Natural killer cell treated with Interleukin-12 subunit alpha and Interleukin-12 subunit beta and Interleukin-15 and Interleukin-18, amount 100 ng/mL, for 72 hours (primary cell): ENCODE measurements at places on chromosomes 6 and 20.

DNA sequence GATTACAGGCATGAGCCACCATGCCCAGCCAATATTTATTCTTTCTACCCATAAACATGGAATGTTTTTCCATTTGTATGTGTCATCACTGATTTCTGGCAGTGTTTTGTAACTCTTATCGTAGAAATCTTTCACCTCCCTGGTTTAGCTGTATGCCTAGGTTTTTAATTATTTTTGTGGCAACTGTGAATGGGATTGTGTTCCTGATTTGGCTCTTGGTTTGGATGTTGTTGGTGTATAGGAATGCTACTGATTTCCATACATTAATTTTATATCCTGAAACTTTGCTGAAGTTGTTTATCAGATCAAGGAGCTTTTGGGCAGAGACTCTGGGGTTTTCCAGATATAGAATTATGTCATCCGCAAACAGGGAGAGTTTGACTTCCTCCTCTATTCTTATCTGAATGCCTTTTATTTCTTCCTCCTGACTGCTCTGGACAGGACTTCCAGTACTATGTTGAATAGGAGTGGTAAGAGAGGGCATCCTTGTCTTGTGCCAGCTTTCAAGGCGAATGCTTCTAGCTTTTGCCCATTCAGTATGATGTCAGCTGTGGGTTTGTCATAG lies 198.6 kb downstream of the ZDHHC14 start:
- no peak for DNase-seq

DNA sequence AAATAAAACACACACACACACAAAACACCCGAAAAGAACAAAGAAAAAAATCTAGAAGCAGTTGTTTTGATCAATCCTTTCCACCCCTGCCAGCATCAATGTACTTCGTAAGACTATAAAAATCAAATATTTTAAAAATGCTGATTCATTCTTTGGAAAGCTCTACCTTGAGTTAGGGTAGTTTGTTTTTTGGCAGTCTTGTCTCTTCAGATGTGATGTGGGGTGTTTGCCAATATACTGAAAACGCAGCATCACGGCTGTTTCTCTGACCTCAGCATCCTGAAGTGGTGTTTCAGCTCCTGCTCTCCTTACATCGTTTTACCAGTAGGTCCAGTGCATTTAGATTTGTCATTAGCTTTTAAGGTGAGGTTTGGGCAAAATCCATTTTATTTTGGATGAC lies 526.0 kb downstream of the UTRN start:
- no peak for DNase-seq

DNA sequence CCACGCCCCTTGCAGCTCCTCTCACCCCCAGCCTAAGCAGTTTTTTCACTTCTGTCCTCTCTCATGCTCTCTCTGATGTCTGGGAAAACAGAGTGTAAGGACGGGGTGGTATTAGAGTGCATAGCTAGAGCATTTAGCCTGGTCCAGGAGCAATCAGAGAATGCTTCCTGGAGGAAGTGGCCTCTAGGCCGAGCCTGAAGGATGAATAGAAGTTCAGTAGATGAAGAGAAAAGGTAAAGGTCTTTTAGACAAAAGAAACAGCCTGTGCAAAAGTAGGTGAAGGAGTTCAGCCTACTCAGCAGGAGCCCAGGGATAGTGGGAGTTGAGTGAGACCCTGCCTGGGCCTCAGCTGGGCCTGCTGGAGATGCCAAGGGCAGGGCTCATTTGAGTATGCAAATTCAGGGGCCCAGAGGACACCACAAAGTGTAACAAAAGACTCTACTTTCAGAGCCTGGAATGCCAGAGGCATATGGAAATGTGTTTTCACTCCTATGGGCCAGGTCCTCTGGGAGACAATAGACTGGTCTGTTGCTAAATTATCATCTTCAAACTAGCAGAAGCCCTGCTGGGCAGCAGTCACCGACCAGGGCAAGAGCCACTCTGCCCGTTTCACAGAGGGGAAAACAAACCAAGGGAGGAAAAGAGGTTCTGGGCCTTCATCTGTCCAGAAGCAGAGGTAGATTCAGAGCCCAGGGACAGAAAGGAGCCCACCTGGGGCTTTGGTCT lies 19.7 kb upstream of the TM9SF4 start:
- DNase-seq: no peak

DNA sequence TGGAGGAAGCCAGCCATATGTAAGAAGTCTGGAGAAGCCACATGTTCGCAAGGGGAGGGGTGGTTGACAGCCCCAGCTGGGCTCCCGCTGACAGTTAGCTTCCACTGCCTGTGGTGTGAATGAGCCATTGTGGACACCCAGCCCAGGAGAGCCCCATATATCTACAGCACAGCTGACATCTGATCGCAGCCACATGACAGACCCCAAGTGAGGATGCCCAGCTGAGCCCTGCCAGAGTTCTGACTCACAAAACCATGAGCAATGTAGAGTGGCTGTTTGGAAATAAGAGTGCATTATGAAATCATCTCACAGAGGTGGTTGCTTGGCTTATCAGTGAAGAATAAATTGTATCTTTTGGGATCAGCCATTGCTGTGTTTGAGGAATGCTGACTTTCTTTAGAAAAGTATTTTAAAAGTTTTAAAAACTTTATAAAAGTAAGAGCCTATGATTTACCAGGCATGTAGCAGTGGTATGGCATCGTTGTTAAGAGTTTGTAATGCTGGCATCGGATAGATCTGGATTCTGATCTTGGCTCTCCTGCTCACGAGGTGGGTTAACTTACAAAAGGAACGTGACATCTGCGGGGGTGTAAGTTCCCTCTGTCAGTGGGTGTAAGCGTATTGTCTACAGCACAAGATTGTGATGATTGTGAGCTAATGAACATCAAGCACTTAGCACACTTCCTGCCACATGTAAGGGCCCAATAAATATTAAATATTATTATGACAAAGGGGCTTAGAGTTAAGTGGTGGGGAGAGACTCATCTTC lies 24.1 kb downstream of the CFAP61 start:
- no peak for DNase-seq

GRCh38 chr6:1348675-1349074 lies 36.8 kb downstream of the FOXQ1 start:
- no peak for DNase-seq

DNA sequence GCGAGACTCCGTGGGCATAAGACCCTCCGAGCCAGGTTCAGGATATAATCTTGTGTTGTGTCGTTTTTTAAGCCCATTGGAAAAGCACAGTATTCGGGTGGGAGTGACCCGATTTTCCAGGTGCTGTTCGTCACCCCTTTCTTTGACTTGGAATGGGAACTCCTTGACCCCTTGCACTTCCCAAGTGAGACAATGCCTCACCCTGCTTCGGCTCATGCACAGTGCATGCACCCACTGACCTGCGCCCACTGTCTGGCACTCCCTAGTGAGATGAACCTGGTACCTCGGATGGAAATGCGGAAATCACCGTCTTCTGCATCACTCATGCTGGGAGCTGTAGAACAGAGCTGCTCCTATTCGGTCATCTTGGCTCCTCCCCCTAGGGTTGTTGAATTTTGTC lies 307.7 kb upstream of the DEFB115 start:
- no peak for DNase-seq

- DNase-seq: no peak
Measured at GRCh38 chr20:23612396-23612795, 6.7 kb upstream of the CST9 start.

DNA sequence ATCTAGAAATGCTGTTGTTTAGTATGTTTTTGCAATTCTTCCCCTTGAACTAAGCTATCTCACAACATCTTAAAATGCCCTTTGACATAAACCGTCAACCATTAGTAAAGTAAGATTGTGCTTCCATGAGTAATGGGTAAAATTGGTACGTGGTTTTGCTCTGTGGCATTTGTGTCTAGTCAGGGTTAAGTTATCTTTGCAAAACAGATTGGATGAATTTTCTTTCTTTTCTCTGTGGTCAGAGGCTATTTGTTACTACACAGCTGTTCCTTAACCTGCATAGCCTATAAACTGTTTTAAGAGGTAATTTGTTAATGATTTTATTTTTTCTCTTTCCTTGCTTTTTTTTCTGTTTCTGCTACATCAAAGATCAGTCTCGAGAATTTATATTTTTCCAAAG lies 75.4 kb downstream of the RPP40 start:
- no peak for DNase-seq

- DNase-seq: no peak
Measured at GRCh38 chr6:113068570-113068969, 721.4 kb downstream of the RFPL4B start.

DNA sequence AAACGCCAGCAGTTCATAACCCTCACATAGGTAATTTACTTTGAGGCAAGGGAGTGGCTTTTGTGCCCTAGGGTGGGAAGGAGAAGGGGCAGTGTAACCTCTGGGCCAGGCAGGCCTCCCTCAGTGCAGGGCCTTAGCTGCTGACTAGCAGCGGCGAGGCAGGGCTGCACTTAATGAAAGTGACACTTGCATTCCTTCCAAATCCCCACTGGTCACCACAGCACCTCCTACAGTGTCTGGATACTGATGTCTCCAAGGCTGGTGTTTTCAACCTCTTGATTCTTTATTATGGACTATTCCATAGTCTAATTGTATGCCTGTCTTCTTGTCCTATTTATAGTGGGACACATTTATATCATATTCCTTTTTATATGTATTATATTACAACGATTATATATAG lies 152.7 kb downstream of the LY86 start:
- no peak for DNase-seq

DNA sequence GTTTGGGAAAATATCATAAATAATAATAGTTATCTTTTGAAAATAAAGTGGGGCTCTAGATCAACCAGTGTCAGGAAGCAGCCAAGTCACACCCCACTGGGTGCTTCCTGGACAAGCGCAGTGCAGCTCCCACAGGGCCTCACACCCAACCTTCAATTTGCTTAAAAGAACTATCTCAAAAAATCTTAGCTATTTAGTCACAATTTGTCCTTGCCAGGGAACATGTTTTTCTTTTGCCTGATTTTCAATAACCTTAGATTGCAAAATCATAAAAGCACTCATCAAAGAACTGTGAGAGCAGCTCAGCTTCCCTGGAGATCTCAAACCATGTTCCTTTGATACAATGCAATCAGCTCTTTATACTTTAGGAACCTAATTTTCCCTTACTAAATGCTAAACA lies 1.6 kb upstream of the NCOA7 start:
- DNase-seq: no peak

DNA sequence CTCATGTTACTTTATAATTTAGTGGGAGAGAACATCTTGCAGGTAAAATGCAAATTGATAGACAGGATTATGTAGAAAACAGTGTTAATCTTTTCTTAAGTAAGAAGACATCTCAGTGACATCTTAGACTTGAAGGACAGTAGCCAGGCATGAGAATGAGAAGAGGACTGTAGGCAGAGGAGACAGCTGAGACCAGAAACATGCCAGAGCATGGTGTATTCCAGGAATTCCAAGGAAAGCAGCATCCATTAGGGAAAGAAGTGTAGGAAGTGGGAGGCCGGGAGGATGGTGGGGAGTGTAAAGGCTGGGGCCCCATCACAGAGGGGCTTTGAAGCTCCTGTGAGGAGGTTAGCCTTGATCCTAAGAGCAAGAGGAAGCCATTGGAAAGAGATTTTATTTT lies 225.6 kb downstream of the ARID1B start:
- no peak for DNase-seq

GRCh38 chr20:25865715-25866656 lies 169.3 kb upstream of the ZNF337 start:
- peak; percentile 81 for DNase-seq

GRCh38 chr6:6712449-6713403 lies 124.2 kb downstream of the LY86 start:
- no peak for DNase-seq

- DNase-seq: no peak
Measured at GRCh38 chr20:6074784-6075183, 20.9 kb upstream of the LRRN4 start.
